Stimulated activated CD8-positive, alpha-beta memory T cell treated with anti-CD3 and anti-CD28 coated beads, Interleukin-7, amount 100 ng/mL, for 48 hours (primary cell): ENCODE measurements at places on chromosomes 1 and 21.

DNA sequence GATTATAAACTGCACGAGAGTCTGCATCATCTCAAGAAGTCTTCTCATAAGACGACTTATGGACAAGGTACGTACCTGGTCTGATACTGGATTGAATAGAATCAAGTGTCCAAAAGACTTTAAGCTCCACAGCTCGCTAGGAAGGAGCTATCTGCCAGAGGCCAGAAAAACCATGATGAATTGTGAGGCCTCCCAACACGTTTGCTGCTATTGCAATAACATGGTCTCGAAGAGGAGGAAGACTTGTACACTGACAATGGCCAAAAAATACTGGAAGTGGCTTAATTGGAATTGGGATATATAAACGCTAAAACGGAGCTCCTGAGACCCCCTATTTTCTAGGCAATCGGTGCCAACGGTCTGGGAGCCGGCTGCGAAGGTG is 534 bp downstream of the DNAJC28 start:
- DNase-seq: no peak

- no peak for DNase-seq
Observed at GRCh38 chr1:92862605-92863004, 30.8 kb downstream of the RPL5 start.

DNA sequence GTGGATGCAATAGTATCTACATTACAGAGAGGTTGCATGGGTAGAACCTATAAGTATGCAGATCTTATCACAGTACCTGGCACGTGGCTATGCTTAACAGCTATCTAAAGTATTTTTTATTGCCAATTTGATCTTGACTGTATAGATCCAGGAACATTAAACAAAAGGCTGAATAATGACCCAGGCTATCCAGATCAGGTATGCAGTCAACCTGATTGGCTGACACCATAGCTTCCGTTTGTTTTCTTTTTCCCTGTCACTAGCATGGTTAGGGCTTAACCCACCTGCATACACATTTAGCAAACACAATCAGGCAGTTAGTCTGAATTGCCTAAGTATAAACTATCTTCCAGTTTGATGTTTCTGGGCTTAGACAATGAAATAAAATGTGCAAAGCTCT is 264.9 kb upstream of the PLXNA2 start:
- DNase-seq: no peak

DNA sequence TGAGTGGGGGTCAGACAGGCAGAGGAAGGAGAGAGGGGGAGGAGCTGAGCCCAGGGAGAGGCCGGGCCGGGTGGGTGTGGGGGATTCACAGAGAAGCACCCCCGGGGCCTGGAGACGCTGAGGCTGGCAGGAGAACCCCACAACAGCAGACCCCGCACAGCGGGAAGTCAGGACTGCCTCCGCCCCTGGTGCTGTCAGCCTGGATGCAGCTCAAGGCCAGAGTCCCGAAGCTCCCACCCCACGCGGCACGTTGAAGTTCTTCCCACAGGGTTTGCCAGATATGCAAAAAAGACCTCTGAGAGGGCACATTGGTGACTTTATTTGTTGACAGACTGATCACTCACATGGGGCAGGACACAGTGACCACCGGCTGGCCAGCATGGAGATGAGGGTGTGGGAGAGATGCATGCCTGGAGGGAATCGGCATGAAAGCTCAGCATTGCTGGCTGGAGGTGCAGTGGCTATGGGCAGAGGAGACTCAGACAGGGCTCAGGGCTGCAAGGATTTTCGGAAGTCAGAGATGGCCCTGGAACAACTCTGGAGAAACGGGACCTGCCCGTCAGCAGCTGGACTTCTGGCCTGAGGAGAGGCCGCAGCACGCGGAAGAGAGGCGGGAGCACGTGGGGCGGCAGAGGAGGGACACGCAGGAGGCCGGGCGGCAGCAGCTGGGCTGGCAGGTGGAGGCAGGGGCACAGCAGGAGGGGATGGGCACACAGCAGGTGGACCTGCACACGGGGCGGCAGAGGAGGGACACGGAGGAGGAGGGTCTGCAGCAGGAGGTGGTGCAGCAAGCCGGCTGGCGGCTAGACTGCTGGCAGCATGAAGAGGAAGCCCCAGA is 885 bp downstream of the KRTAP10-3 start:
- no peak for DNase-seq

GRCh38 chr1:6523566-6523965 is 30.7 kb downstream of the NOL9 start:
- no peak for DNase-seq

- no peak for DNase-seq
Observed at GRCh38 chr1:59718064-59718988, 96.4 kb upstream of the HOOK1 start.

- DNase-seq: no peak
Observed at GRCh38 chr1:159825564-159825963, 1.1 kb upstream of the SLAMF8 start.

GRCh38 chr1:244339073-244339692 is 112.5 kb downstream of the ADSS2 start:
- DNase-seq: no peak

GRCh38 chr1:44811234-44811633 is 2.9 kb downstream of the BTBD19 start:
- DNase-seq: no peak

DNA sequence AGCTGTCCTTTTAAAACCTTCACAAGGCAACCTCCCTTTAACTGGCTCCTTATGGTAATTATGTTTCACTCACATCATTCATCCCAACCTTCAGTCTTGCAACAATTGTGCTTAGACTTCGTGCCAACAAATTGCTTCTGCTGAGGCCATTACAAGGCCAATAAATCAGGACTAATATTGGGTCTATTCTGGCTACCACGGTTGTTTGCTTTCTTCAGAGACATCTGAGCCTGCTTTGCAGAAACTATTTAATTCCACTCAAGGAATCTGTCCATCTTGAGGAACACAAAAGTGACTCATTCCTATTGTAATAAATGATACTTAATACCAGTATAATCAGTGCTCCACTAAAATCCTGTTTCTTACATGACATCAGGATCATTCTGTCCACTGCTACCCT is 2.6 kb upstream of the GSTM4 start:
- DNase-seq: no peak

DNA sequence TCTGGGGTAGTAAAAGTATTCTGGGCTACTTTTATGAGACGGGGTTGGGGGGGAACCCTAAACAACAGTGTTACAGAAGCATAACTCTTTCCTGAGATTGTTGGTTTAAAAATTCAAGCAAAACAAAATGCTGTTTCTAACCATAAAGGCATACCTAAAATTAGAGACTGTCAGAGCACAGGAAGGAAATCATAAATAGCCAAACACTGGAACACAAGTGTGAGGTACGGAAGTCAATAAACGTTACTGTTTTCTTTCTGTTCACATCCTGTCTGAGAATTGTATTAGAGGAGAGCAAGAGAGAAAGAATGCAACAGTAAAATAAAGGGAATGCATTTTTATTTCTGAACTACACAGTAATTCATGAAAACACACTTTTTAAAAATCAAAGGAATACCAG is 42.8 kb upstream of the IL12RB2 start:
- DNase-seq: no peak

- no peak for DNase-seq
Observed at GRCh38 chr1:154983776-154984466, 777 bp downstream of the FLAD1 start.

DNA sequence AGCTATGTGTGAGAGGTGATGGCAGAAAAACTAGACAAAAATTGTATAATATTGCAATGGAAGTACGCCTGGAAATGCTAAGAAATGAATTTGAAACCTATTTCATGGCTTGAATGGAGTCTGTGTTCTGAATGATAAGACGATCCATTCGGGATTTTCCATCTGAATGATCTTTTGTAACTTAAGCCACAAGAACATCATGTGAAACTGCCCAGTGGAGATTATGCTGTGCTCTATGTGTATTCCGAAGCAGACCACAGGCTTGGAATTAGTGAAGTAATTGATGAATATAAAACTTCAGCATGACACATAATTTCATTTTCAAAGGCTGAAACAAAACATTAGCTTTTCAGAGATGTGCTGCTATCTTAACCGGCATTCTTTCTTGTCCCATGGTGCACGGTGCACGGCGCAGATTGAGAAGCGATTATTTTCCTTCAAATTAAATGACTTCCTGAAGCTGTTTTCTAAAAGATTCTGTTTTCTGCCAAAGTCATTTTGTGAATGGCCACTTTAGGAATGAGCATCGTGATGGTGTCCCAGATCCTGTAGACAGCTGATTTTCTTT is 652.9 kb downstream of the PLA2G4A start:
- no peak for DNase-seq

DNA sequence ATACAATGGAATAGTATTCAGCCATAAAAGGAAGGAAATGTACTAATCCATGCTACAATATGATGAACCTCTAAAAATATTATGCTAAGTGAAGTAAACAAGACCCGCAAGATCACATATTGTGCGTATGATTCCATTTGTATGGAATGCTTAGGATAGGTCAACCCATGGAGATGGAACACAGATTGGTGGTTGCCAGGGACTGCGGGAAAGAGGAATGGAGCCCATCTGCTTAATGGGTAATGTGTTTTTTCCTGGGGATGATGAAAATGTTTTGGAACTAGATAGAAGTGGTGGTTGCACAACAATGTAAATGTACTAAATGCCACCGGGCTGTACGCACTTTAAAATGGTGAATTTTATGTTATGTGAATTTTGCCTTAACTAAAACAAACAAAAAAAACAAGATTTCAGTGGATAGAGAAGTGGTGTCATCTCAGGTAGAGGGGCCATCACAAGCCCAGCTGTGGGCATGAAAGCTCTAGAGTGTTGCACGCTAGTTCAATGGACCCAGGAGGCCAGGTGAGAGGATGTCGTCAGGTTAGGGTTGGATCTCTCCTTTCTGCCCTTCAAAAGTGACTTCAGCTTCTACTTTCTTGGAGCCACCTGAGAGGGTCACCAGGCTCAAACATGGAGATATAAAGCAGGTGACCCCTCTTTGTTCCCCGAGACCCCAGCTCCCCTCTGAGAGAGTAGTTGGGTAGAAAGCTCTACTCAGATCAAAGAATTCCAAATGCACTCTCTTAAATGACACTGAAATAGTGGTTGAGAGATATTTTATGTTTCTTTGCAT is 2.5 kb downstream of the C1orf115 start:
- no peak for DNase-seq

- no peak for DNase-seq
Observed at GRCh38 chr1:45297666-45298356, 28.9 kb upstream of the HPDL start.

DNA sequence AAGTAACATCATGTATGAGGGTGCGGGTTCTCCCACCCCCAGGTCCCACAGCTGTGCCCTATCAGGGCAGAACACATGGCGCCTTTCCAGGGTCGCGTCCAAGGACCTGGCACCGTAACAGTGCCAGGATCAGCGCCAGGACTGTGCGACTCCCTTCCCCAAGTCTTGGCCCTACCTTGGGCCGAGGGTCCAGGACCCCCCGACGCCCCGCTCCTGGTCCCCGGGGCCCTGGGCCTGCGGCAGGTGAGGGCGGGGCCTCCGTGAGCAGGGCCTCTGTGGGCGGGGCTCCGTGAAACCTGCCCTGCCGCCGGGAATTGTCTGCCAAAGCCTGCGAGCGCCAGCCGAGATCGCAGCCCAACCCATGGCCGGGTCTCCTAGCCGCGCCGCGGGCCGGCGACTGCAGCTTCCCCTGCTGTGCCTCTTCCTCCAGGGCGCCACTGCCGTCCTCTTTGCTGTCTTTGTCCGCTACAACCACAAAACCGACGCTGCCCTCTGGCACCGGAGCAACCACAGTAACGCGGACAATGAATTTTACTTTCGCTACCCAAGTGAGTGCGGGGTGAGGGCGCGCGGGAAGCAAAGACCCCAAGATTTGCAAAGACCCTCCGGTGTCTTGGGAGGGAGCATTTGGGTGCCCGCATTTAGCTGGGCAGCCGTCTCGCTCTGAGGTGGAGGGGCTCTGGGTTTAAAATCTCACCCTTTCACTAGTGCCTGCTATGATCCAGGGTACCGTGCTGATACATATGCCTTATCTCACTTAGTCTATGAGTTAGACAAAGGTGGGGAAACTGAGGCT is at the start of gene RHBG:
Gene RHBG, plus strand, starts transcription at position 323 of the 796 bp plus-strand sequence. Its CDS starts 39 bp downstream, at position 362.
- DNase-seq: no peak

DNA sequence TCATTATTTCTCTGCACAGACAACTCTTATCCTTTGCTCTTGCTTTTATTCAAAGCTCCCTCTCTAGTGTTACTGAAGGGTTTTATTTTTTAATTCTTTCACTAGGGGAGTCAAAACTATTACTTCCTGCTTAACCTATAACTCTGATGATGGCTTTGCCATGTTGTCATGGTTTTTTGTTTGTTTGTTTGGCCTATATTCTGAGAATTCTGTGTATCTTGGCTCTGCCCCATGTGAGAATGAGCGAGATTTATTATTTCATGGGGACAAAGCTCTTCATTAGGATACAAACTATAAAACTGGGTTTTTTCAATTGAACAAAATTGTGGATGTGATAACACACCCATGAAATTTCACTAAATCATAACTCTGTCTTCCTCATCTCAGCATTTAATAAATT is 190.5 kb upstream of the C1orf105 start:
- no peak for DNase-seq

DNA sequence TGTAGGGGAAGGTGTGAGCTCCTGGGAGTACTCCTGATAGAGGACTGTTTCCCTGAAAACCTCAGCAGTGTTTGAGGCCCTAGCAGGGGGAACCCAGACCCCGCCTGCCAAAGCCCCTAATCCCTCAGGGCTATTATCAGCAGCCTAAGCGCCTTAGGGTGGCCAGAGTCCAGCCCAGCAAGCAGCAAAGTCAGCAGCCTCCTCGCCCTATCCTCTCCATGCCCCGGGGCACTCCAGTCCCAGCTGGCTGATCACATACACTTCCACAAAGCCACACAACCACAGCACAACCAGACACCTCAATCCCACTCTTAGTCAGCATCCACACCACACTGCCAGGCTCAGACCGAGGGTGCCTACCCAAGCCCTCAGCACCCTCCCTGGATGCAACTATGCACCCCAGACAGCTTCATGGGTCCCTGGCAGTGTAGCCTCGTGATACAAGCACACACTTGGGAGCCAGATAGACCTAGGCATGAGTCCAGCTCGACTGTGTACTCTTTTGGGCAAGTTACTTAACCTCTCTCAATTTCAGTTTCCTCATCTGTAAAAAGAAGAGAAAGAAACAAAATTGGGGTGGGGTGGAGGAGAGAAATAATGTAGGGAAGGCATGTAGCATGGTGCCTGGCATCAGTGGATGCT is 7.1 kb downstream of the IGSF9 start:
- DNase-seq: no peak

DNA sequence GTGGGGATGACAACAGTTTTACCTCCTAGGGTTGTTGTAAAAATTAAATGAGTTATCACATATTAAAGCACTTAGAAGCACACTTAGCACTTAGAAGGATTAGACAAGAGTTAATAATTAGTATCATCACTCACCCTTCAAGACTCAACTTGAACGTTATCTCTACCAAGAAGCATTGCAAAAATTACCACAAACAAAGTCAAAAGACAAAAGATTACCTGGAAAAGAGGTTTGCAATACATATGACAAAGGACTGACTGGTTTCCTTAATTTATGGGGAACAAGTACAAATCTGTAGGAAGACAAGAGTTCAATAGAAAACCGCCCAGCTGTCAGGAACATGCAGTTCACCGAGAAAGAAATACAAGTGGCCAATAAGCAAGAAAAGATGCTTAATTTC is 93.3 kb upstream of the ATP1A1 start:
- no peak for DNase-seq

- DNase-seq: no peak
Observed at GRCh38 chr1:246383239-246383589, 123.9 kb downstream of the SMYD3 start.
